ENCODE measurements at places on chromosomes 4 and X. TPM values are rescaled to one million over a fixed set of nuclear protein-coding genes. Genes with fewer than 3 reads are reported as not detected.

GRCh38 chr4:184147858-184148737, 69.6 kb downstream of the ENPP6 start:
- DNase-seq: no peak

Gene CD38
- total RNA-seq: 10.1 TPM

- DNase-seq: no peak
Observed at GRCh38 chr4:139576219-139576618, 20.2 kb upstream of the SETD7 start.

GRCh38 chr4:185227131-185227551, 17.7 kb downstream of the SNX25 start:
- no peak for DNase-seq

Gene DMP1
- total RNA-seq: not detected

DNA sequence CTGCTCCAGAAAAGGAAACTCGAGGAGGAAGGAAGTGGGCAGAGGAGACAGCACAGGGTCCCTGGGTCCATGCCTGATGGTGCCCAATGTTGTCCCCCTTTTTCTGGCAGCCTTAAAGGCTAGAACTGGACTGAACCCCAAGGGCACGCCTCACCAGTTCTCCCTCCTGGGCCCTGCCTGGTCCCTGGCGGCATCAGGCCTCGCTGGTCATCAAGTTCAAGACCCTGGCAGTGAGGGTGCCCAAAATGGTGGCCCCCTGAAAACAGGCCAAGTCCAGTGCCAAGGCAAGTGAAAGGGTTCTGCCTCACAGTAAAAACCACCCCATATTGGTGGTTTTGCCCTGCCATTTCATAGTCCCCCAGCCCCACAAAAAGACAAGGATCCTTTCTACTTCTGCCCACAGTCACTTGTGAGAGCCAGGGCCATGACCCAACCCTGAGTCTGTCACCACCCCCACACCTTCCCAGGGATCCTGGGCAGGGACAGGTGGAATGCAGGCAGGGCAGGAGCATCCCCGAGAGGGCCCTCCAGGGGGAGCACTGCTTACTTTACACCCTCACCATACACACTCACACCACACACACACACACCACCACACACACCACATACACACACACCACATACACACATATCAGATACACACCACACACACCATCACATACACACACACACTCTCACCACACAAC, 107.6 kb downstream of the DCTD start:
- peak; percentile 8 for DNase-seq

Gene RS1
- not detected for total RNA-seq

Gene ZNF732
- total RNA-seq: not detected

Gene SPANXD
- total RNA-seq: not detected

GRCh38 chr4:145451895-145452294, 29.8 kb upstream of the SMAD1 start:
- no peak for DNase-seq

Gene IQSEC2
- 0.94 TPM for total RNA-seq

DNA sequence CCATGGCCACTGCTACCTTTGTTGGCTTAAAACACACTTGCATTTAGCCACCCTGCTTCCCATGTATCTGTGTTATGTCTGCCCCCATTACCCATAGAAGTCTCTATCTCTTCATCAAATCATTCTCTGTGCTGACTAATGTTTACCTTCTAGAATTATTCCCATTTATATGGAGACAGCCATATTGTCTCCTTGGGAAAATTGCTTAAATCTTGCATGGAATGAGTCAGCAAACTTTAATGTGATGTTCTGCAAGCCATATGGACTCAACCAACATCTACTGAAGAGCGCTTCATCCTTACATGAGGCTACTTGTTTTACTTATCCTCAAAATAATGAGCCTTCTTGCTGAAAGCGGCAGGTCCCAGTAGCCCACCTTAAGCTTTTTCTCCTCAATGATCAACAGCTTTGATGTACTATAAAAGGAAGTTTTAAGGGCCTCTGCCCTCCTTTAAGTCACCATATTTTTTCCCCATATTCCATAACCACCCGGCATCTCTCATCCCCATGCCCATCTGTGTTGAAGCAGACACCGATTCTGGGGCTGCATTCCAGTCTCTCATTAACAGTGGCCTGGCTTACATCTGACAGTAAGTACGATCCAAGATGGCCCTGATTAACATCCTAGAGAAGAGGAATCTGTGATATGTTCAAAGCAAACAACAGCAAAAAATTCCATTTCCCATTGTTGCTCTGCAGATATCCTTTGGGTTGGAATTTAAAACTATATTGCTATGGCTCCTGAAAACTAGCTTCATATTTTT, 130.4 kb downstream of the ARHGAP6 start:
- DNase-seq: no peak

- no peak for DNase-seq
Observed at GRCh38 chr4:23061431-23061830, 368.7 kb downstream of the GBA3 start.

DNA sequence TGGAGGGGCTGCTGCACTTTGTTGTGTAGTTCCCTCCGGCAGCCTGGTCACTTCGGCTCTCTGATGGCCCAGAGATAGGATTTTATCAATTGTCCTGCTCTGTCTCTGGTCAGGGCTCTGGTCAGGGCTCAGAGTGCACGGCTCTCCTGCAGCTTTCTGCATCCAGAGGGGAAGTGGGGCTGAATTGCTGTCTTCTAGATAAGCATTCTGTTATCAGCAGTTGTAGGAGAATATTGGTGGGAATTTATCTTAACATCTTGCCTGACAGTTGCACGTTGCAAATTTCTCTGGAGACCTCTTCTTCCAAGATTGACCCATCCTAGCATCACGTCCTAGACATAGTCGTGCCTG, 62.8 kb downstream of the FAM193A start:
- no peak for DNase-seq
